ENCODE measurements at places on chromosomes 7 and 10.

DNA sequence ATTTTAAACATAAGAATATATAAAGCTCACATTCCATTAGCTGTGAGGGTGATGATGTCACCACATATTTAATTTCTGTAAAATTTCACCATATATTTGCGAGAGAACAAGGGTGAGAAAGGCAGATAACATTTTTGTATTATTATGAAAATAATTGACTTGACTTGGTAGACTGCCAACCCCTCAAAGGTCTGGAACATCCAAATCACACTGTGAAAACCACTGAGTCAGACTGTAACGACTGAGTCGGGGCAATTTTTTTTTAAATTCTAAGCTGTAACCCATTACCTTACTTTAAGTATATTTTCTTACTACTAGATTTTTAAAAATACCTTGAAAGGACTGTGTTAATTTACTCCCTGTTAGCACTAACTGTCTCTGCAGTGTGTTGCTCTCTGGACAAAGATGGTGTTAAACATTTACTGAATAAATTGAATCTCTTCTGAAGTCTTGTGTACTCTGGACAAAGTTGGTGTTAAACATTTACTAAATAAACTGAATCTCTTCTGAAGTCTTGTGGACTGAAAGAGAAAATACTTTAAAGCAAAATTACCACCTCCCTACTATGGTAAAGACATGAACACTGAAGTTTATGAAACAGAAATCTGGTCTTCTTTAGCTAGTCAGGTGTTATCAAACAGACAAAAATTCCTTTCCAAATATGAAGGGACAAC is 14.1 kb downstream of the PDZD8 start:
- peak; percentile 76 for DNase-seq

- DNase-seq = no peak
These were observed 103.8 kb downstream of the TCF7L2 start for GRCh38 chr10:113053881-113054280.

GRCh38 chr10:95333997-95334804 is 43.4 kb upstream of the PDLIM1 start:
- no peak for DNase-seq

DNA sequence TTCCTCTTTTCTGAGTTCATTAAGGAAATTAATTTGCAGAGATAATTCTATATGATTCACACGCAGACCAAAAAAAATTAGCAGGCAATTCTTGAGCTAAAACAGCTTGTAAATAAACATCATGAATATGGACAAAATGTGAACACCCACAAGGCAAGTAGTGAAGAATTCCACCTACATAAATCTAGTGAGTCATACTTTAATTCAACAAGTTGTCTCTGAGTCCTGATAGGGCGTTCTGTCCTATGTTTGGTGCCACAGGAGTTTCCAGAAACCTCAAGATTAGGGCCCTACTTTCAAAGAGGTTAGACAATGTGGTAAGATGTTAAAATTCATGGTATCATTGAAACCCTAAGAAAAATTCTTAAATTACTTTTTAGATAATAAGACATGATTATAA is 122.3 kb downstream of the SGMS1 start:
- DNase-seq = peak; percentile 40

GRCh38 chr10:80599424-80599847 is 61.7 kb downstream of the SH2D4B start:
- DNase-seq = peak; percentile 89

DNA sequence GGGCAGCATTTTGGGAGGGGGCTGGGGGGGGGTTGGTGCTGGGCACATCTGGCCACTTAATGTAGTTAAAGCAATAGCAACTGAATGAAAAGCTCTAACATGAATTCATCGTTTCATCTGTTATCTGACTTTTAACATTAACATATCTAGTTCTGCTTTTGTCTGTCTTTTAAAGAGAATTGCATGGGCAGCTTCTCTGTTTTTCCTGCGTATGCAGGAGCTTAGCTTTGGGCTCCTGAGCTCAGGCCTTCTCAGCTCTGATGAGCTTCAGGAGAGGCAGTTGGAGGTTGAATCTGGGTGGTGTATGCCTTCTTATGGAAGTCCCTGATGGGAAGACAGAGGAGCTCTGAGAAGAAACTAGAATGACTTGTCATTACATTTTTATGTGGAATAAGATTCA is 58.4 kb downstream of the DNAJB6 start:
- peak; percentile 58 for DNase-seq

DNA sequence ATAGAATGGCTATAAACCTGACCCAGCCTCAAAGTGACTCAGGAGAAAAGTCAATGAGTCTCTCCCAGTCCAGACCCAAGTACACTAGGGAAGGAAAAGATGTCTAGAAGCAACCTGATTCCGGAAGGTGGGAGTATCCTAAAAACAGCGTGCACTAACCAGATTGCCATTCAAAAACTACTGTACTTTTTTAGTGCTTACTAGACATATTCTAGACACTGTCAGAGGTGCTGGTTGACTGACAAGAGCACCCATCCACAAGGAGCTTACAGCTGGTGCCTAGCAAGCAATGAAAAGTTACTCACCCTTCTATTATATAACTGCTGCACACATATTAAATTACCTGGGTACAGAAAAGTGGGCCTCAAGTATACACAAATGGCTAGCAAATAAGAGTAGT is 81.0 kb downstream of the SIRT1 start:
- DNase-seq = no peak

- no peak for DNase-seq
These were observed 110.8 kb downstream of the NKX6-2 start for GRCh38 chr10:132675031-132675740.

DNA sequence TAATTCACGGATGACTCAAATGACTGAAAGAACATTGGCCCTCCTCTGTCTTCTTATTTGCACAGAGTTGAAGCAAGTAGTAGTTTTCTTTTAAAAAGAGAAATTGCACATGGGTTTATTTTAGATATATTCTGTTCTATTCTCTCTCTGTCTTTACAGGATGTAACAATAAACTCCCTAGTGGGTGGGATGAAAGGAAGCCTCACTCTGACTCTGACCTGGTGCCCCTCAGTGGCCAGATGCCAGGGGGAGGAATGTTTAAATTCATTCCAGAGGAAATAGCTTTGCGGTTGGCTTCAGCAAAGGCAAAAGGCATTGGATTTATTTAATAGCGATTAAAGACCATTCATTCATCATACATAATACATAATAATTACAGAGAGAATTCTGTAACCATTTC is 156.4 kb upstream of the MTPN start:
- DNase-seq = no peak

- DNase-seq = no peak
These were observed 317.3 kb downstream of the TCERG1L start for GRCh38 chr10:130994191-130994590.

DNA sequence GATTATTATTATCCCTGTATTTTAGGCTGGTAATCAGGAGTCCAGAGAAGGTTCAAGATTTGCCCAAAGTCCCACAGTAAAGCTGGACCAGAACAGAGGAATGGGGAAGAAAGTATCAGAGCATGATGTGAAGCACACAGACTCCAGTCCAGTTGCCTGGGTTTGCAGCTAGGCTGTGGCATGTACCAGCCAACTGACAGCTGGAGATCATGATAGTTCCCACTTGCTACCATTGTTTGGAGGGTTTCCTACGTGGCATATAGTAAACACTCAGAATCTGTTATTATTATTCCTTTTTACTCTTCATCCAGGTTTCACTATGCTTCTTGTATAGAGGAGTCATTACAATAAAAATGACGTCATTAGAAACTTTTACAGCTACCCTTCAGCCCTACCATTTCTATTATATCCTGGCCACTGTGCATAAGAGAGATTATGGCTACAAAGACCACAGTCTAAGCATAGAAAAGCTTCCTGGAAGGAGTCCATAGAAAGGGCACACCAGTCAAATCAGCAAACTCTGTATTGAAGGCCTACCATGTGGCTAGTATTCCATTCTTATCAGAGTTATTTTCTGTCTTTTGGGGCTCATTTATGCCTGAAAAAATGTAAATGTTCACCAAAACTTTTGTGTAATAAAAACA is 66.6 kb downstream of the MTPN start:
- DNase-seq = no peak

GRCh38 chr10:79936625-79937615 is 12.0 kb downstream of the SFTPD start:
- DNase-seq = no peak

DNA sequence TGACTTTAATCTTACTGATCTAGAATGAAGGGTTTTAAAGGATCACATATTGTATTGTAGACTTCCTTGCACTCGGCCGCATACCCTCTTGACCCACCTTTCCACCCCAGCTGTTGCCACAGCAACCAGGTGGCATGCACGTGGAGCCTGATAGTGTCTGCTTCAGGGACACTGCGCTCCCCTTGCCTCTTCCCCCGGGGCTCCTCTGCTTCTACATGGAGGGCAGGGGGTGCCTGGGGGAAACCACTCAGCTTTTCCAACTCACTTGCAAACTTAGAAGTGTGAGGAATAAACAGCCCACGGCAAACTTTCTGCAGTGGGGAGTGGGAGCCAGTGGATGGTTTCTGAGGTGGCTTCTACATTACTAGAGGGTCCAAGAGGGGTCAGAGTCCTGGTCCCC is 458.6 kb downstream of the PLXNA4 start:
- no peak for DNase-seq

DNA sequence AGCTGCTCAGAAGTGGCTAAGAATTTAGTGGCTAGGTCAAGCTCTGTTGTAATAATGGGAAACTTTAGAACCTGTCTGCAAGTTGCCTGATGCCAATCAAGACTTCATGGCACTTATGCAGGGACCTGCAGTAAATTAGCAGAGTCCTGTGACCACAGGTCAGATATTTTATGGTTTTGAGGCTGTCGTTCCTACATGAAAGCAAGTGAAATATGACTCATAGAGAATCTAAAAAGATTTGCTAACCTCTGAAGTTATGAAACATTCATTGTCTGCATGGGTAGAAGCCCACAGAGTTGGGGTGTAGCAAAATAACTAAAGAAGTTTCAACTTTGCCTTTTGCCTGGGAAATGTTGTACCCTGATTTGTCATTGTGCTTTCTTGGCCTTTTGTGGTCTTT is 32.3 kb downstream of the SLC39A12 start:
- DNase-seq = peak; percentile 28

DNA sequence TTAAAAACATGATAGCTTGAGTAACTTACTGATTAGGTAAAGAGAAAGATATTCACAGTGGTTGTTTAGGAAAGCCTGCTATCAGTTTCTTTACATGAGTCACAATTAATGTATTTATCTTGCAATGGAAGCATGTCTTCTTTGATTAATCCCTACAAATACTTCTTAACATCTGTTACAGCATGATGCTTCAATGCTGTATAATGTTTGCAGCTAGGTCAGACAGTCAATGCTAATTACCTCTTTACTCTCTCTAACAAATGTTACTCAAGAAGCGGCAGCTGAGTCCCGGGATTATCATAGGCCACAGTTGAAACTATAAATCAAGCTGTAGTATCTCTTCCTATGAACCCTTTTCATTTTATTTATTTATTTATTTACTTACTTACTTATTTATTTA is 33.2 kb downstream of the ACBD5 start:
- no peak for DNase-seq

GRCh38 chr10:100130831-100131230 is 49.2 kb upstream of the CPN1 start:
- DNase-seq = no peak

DNA sequence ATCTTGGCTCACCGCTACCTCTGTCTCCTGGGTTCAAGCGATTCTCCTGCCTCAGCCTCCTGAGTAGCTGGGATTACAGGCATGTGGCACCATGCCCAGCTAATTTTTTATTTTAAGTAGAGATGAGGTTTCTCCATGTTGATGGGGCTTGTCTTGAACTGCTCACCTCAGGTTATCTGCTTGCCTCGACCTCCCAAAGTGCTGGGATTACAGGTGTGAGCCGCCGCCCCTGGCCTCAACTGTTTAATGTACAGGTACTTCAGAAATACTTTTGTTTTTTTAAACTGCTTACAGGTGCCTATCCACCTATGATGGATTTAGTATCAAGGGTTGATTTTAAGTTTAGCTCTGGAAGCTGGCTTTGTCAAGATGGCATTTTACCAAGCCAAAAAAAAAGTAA is 55.6 kb downstream of the CDC123 start:
- no peak for DNase-seq

DNA sequence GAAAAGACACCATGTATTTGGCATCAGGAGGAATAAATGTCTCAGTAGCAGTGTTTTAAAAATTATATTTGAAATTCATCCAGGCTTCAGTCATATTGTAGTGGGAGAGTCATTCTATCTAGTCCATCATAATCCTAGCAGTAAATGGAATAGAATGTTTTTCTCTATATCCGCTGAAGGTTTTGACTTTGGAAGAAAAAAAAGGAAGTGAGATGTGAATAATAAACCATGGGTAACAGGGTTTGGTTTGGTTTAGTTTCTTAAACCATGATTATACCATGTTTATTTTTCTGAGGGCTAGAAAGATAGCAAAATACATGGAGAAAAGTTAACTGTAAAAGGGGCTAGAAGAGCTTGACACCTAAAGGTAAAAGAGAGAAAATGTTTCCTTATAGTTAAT is 16.4 kb upstream of the BPGM start:
- no peak for DNase-seq

DNA sequence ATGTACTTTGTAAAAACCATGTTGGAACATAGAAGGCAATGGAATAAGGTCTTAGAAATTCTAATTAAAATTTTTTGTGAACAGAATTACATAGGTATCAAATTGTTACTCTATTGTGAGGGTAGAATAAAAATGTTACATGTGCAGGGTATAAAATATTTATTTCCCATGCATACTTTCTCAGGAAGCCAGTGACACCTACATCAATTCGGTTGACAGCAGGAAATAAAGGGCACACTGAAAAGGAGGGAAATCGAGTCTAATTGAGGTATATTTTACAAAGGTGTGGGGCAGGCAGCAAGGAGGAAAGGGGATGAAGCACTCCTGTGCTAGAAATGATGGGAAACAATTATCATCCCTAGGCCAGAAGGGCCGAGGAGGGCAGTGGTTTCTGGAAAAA is 244.9 kb downstream of the C7orf25 start:
- no peak for DNase-seq

DNA sequence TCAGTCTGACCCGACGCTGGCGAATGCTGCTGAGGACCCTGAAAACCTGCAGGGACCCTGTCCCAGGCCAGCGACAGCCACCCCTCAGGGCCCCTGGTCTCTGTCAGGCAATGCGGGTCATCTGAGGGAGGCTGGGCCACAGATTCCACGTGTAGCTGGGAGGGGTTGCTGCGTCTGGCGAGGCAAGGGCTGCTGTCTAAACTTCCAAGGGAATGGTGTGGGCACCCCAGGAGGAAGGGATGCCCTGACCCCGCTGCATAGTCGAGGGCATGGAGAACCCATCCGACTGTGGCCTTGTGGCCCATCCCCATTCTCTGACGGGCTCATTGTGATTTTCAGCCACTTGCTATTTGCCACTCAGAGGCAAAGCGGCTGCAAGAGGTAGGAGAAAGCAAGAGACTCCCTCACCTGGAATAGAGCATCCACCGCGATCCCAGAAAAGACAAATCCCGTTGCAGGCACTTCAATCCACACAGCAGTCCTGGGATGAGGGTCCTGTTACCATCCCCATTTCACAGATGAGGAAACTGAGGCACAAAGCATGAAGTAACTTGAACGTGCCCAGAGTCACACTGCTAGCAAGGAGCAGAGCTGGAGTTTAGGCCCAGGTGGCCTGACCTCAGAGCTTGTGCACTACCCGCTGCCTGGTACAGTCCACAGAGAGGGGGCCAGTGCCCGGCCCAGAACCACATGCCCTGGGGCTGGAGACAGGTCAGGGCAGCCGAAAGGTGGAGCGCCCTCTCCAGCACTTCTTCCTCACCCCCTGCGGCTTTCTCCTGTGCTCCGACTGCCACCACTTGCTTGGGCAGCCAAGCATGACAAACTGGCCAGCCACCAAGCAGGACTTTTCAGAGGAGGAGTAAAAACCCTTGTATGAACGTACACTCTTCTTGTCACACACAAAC is 163.8 kb upstream of the KLF14 start:
- DNase-seq = no peak

GRCh38 chr10:75818552-75818951 is 387.1 kb downstream of the LRMDA start:
- no peak for DNase-seq

Data from hematopoietic multipotent progenitor cell treated with erythropoietin and hydrocortisone succinate and interleukin-3 and kit ligand, for 6 days (in vitro differentiated cells).